Stimulated activated CD4-positive, alpha-beta T cell treated with anti-CD3 and anti-CD28 coated beads, Interleukin-1b, Interleukin-23, amount 100 ng/mL, for 24 hours (primary cell): ENCODE measurements at places on chromosomes 6 and 20.

DNA sequence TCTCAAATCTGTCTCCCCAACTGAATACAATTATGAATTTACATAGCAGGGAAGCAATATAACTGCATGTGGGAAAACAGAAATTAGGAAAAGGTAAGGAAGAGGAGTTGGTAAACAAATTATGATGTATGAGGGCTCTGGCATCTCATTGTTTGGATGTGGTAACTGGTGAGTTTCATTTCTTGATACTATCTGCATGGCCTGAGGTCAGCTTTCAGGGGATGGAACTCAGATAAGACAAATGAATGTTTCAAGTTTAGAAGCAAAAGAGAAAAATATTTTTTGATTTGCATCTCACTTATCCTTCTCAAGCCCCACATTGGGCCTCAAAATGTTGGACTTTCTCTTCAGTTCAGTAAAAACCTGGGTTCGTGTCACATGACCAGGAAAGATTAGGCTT, 302.2 kb upstream of the GJE1 start:
- DNase-seq = no peak

DNA sequence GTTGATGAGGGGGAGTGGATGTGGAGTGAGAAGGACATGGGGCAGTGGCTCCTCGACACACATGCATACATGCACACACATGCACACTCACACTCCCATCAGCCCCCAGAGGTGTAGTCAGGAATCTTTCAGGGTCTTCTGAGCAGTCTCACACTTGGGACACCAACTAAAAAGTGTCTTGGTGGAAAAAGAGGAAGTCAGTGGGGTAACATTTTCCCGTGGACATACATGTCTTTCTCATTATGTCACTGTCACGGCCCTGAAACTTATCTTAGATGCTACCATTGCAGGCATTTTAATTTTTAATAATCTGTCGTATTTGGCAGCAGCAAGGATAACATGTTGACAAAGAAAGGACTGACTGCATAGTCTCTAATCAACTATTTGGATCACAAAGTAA, 261.1 kb downstream of the ADGRG6 start:
- no peak for DNase-seq

DNA sequence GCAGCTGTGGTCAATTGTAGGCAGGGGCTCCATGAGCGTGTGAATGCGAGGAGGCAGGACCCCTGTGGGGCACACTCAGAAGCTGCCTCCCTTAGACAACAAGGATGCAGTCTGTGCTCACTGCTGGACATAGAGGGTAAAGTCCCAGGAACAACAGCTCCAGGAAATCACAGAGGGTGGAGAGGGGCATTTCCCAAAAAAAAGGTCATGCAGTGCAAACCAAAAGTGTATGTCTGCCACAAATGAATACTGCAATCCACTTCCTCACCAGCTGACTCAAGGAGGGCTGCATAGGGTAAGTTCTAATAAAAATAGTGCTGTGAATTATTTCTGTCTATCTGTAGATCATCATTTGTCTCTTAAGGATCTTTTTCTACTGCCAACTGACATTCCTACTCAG, 95.8 kb downstream of the RNF182 start:
- DNase-seq = no peak

GRCh38 chr20:58251979-58252591, 23.6 kb upstream of the ANKRD60 start:
- DNase-seq = no peak

DNA sequence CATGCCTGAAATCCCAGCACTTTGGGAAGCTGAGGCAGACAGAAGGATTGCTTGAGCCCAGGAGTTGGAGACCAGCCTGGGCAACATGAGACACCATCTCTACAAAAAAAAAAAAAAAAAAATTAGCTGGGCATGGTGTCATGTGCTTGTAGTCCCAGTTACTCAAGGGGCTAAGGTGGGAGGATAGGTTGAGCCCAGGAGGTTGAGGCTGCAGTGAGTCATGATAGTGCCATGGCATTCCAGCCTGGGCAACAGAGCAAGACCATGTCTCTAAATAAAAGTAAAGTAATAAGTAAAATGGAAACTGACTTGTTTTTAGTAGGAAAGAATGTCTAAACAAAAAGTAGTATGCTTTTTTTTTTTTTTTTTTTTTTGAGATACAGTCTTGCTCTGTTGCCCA, 240.7 kb downstream of the ARID1B start:
- DNase-seq = no peak

- DNase-seq = no peak
Observed at GRCh38 chr20:64068386-64069208, 5.6 kb downstream of the TCEA2 start.

GRCh38 chr20:29874476-29875202, 1382.8 kb upstream of the DEFB115 start:
- no peak for DNase-seq

GRCh38 chr20:760751-761417, 7.4 kb downstream of the SLC52A3 start:
- peak; percentile 2 for DNase-seq

- no peak for DNase-seq
Observed at GRCh38 chr6:40408786-40409542, 178.2 kb downstream of the LRFN2 start.

GRCh38 chr6:52540286-52540902, 36.5 kb downstream of the TRAM2 start:
- no peak for DNase-seq

GRCh38 chr20:13788167-13788834, 3.5 kb downstream of the NDUFAF5 start:
- DNase-seq = no peak

- no peak for DNase-seq
Observed at GRCh38 chr20:10928841-10929421, 255.1 kb upstream of the JAG1 start.

GRCh38 chr6:151551223-151551857, 57.5 kb downstream of the CCDC170 start:
- no peak for DNase-seq

- DNase-seq = no peak
Observed at GRCh38 chr6:814378-815347, 121.7 kb upstream of the EXOC2 start.

GRCh38 chr20:3702611-3703391, 9.6 kb downstream of the SIGLEC1 start:
- DNase-seq = no peak

GRCh38 chr6:24919056-24919892, 16.5 kb downstream of the RIPOR2 start:
- no peak for DNase-seq

GRCh38 chr6:87879132-87879861, 168.3 kb upstream of the SPACA1 start:
- DNase-seq = no peak

GRCh38 chr20:2729251-2729713, 36.7 kb downstream of the EBF4 start:
- no peak for DNase-seq

GRCh38 chr6:47149554-47149953, 107.4 kb upstream of the ADGRF1 start:
- DNase-seq = no peak

- DNase-seq = no peak
Observed at GRCh38 chr6:60670036-60670435, 1616.0 kb downstream of the KHDRBS2 start.

DNA sequence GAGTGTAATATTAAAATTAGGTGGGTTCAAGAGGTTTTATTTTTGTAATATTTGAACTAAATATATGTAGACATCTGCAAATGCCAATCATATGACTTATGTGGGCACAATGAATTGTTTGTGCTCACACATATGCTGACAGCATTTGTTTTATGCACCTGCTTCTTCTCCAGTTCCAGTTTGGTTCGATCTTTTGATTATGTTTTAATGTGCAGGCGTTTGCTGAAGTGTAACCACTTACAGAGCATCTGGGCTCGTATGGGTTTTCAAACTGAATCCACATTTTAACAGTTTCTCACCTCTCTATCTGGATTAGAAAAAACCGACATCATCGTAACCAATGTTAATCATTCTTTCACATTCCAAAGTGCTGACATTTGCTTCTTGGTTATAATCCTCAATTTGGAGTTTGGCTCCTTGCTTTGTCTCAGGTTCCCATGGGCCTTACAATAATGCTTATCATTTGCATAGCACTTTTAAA, 129.1 kb upstream of the SPACA1 start:
- no peak for DNase-seq

- no peak for DNase-seq
Observed at GRCh38 chr6:168394606-168395005, 46.4 kb upstream of the SMOC2 start.

DNA sequence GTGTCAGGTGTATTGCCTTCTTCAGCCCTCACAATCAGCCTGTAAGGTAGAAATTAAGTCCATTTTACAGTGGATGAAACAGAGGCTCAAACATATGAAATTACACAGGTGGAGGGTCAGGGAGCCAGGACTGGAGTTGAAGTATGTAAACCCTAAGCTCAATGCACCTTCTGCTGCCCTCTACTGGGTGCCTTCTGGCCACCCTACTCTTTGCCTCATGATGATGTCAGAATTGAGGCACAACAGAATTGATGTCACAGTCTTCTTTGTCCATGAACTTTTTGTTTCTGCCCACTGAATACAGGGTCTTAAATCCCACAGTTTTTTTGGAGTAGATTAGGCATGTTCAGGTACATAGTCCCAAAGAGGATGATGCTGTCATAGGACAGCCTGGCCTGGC, 400.8 kb upstream of the CHD6 start:
- no peak for DNase-seq

DNA sequence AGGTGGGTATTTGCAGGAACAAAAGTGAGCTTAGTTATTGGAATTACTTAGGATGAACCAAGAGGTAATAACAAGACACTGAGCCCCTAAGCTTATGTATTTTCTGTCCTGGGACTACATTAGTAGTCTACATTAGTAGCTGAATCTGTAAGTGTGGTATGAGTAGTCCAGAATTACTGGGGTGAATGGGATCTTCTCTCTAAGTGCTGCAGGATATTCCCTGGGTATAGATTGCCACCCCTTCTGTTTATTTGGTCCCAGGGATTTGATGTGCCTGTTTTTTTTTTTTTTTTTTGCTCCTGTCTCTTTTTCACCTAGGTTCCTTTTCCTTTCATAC, 5.9 kb downstream of the CD2AP start:
- DNase-seq = no peak

- DNase-seq = no peak
Observed at GRCh38 chr6:169785566-169785965, 34.1 kb downstream of the ERMARD start.

DNA sequence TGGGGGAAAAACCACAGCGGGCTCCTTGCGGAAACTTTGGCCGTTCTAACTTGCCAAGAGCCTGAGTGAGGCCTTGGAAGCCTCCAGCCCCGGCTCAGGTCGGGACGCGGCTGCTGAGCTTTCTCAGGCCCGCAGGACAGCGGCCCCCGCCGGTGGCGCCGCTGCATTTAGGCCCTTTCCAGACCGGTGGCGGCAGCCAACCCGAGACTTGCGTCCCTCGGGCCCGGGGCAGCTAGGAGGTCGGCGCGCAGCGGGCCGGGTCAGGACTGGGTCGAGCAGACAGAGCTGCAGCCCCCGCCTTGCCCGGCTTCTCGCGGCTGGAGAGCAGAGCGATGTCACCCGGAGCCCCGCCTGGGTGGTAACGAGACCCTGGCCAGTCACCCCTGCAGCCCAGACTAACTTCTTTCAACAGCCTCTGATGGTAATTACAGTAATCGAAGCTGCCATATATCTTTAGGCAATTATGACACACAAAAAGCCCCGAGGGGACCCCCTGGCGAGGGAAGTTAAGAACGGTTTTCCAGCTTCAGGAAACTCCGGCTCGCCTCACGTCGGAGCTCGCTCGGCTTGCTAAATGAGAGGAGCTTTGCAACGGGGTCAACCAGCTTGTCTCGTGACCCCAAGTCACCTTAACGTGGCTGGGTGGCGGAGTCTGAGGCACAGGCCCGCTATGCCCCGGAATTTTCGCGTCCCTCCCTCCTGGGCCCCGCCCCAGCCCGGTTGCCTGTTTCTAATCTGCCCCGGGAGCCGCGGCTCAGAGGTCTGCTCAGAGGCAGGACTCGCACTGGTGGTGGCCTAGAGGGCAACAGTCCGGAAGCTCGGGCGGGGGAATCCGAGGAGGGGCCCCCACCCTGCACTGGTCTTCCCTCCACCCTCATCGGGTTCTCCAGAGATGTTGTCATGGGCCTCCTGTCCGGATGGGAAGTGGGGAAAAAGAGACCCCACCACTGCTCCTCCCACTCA, 3.0 kb downstream of the NR2E1 start:
- no peak for DNase-seq

DNA sequence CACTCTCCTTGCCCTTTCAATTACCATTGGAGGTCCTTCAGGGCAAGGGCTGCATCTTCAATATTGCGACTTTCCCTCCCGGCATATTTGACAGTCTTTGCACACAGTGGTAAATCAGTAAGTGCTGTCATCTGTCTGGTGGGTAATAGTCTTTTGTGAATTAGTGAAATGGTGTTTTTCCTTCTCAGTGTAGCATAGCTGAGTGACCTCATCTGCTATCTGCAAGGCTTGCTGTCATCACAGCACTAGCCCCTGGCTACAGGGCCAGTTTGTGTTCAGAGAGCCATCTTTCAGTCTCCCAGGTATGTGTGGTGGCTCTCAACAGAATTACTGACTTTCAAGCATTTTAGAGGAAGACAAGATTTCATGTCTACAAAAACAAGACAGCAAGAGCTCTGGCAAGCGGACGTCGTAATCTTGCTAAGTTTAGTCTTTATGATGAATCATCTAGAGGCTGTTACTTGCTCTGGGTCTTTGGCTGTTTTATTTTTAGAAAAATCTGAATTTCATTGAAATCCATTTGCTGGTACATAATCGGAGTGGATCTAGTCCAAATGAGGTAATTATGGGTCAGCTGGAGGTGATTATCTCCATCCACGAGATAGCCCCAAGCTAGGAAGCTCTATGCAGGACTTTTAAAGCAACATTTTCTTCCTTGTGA, 528.9 kb downstream of the EPM2A start:
- DNase-seq = no peak

DNA sequence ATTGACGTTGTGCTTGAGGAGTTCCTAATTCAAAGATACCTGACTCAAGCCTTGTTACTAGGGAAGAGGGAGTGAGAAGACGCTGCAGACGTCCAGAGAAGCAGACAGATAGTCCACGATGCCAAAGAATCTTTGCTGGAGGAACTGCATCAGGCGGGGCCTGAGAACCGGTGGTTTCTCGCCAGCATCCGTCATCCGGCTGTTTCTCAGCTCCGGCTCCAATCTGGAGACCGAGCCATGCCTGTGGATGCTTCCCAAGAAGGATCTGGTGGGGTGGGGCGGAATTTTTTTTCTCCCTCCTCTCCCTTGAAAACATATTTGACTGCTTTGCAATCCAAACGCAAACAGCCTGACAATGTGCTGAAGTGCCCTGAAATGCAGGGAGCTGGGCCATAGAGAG, 125.8 kb upstream of the SRSF6 start:
- DNase-seq = no peak

DNA sequence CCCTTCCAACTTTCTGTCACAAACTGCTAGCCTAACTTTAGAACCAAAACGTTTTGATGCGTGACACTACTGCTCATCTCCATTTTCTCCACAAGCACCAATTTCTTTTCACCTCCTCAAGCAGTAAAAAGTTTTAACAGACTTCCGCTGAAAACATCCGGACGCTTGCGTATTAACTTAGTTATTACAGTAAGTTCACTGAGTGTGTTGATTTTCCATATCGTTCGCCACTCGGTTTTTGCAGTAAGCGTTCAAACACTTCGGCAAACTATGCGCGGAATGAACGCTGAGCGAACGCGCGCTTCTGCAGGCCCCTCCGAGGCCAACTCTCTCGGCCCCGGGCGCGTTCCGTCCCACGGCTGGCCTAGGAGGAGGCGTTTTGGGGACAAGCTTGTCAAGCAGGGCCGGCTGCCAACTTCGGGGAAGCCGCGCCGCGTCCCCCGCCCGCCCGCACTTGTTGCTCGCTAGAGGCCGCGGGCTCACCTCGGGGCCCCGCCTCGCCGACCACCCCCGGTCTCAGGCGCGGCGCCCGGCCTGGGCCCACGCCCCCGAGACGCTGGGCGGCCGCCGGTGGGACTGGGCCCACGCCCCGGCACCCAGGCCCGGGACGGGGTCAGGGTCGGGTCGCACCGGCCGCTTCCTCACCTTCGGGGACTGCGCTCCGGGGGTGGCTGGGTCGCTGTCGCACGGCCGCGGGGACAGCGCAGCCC, 945 bp downstream of the PHF10 start:
- peak; percentile 25 for DNase-seq
